Activated CD4-positive, alpha-beta T cell treated with anti-CD3 and anti-CD28 coated beads for 1 hour (primary cell): ENCODE measurements at places on chromosomes 7 and 10.
A peak's percentile ranks its signal among the peaks of the same experiment; 100 is the strongest.

- DNase-seq: no peak
Measured at GRCh38 chr7:80150611-80151273, 16.1 kb downstream of the GNAI1 start.

GRCh38 chr7:40579401-40579800 lies 444.6 kb downstream of the SUGCT start:
- DNase-seq: no peak

DNA sequence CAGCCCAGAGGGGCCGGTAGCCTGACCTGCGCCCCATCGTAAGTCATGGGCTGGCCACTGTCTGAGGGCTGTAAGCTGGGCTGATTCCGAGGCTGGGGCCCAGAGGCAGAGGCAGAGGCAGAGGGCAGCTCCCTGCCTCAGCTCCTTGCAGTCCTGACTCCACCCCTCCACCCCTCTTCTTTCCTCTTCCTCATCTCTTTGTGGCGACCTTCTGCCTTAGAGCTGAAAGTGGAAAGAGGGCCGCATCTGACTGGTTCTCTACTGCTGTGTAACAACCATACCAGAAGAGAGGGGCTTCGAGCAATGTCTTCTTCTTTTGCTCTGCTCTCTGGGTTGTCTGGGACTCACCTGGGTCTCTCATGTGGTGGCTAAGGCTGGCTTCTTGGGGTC lies 179.1 kb downstream of the RPS24 start:
- DNase-seq: no peak

- DNase-seq: peak; percentile 71
Measured at GRCh38 chr10:101141616-101142532, 10.8 kb downstream of the TLX1 start.

GRCh38 chr10:85673270-85673669 lies 693.3 kb downstream of the GRID1 start:
- no peak for DNase-seq

- DNase-seq: no peak
Measured at GRCh38 chr7:11950281-11950680, 118.3 kb upstream of the THSD7A start.

DNA sequence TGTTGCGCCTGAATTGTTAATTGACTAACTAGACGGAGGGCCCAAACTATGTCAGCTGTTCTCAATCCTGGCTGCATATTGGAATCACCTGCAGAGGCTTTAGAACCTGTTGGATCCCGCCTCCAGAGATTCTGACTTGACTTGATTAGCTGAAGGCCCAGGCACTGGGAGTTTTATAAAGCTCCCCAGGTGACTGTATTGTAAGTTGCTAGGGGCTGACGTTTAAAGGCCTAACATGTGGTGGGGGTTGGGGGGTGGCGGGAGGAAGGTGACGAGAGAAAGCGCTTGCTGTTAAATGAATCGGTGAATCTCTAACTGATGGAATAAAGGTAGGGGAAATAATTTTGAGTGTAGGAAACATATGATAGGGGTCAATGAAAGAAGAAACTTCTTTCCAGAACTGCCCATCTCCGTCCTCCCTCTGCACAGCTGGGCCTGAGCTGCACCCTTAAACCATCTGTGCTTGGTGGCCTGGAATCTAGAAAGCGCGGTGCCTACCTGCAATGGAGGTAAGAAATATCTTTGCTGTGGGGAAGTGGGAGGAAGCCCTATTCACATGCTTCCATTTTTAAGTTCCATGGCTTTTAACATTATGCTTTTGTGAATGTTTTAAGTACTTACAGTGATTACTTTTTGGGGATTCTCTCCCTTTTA lies 225.0 kb upstream of the FAM3C start:
- no peak for DNase-seq

DNA sequence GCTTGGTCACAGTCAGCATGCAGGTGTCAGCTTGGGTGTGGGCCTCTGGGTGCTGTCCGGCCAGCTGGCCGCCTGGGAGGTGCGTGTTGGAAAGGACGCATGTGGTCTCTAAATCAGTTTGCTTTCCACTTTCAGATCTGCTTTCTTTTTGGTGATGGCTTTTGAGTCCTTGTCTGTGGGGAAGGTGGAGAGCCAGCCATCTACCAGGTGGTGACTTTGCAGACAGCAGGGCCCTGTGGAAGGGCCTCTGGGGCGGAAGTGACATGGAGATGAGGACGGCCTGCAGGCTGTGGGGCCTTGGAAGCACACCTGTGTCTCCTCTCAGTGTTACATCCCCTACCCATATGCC lies 59.4 kb downstream of the WDR37 start:
- no peak for DNase-seq

DNA sequence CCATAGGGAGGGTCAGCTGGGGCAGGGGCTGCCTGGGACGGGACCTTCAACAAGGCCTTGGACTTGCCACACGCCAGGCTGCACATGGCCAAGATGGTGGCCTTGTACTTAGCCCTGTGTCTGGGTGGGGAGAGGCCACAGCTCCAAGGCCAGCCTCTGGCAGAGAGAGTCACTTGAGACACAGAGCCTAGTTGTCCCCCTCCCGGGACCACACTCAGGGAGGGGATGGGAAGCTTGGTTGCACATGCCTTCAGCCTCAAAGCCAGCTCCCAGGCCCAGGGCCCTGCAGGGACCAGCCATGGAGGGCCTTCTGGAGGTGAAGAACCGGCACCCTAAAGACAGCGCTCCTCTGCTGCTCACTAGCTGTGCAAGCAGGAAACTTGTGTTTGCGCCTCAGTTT lies 16.7 kb downstream of the MMRN2 start:
- DNase-seq: no peak

GRCh38 chr7:39949971-39950472 lies at the start of gene CDK13:
Gene CDK13, plus strand, starts transcription at chr7:39950256. Its CDS starts 386 bp downstream, at chr7:39950642.
- peak; percentile 81 for DNase-seq

DNA sequence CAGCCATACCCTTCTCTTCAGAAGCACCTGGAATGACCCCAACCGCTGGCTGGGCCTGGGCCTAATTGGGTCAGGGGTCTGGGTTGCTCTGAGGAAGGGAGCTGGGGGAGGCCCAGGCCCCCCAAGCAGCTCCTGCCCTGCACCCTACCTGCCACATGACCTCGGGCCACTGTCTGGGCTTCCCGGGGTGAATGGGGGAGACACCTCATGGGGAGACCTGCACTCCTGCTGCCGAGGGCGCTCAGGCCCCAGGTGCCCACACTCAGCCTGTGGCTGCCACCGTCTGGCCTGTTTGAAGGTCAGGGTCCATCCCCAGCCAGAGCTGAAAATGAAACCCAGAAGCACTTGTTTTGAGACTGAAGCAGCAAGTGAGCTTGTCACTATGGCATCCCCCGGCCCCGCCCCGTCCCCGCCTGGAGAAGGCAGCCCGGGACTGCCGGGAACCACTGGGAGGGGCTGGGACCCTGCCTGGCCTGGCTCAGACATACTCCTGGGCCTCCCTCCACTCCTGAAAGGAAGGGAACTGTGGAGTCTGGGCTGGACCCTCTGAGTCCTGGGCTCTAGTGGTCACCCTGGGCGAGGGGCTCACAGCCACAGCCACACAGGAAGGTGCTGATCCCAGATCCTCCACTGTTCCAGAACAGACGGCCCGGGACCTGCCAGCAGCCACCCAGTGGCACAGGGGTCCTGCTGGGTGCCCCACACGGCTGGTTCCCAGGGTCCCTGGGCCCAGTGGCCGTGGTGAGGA lies 7.4 kb upstream of the MICALL2 start:
- no peak for DNase-seq

DNA sequence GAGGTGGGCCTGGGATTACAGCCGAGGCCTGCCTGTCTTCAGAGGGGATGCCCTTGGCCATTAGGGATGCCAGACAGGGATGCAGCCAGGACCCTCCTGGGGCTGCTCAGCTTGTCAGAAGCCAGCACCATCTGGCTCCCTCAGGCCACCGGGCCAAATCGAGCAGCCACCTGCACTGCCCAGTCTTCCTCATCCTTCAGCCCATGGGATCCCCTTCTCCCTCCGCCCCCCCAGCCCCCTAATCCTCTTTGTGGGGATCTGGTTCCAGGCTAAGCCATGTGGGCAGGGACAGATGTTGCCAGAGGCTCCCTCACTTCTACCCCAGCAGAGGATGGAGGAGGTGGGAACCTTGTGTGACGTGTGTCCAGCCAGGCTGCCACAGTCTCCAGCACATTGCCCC lies 137.4 kb upstream of the PPIF start:
- DNase-seq: no peak

DNA sequence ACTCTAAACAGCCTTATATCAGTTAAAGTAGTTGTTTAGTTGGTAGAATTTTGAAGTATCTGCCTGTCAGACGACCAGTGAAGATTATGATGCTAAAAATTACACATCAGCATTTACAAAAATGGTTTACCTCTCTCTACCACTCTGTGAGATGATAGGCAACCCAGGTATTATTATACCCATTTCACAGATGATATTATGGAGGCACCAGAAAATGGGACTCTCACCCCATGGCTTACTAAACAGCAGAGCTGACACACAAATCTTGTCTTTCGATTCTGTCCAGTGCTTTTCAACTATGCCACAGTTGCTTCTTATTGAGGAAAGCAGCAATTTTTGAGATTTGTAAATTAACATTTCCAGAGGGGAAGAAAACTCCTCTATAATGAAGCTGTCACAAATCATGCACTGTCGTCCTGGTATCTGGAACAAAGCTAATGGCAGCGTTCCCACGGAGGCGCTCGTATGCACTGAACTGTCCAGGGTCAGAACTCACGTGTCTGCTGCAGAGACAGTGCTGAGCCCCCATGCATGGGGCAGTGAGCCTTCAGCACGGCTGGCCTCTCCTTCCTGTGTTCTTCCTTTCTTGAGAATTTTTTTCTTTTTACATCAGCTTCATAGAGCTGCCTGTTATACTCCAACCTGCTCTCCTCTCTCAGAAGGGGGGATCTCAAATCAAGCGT lies 381.1 kb downstream of the SDK1 start:
- DNase-seq: no peak

DNA sequence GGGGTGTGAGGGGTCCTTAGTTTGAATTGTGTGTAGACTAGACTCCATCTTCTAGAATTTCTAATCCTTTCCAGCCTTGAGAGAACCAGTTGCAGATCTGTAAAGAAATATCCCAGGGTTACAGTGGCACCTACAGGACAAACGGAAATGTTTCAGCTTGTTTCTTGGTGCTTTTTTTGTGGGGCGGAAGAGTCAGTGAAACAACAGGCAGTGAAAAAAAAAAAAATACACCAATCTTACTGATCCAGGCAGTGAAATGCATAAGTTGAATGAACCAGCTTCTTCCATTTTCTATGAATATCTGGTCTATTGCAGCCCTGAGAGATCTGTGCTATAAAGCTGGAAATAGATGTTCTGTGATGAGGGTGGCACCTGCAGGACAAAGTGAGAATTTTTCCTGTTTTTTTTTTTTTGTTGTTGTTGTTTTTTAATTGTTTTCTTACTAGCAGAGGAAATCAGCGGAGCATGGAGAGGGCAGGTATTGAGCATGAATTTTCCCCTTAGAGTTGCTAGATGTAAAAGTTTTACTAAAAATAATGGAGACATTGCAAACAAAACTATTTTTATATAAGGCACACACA lies 81.9 kb upstream of the DYNC1I1 start:
- DNase-seq: no peak

DNA sequence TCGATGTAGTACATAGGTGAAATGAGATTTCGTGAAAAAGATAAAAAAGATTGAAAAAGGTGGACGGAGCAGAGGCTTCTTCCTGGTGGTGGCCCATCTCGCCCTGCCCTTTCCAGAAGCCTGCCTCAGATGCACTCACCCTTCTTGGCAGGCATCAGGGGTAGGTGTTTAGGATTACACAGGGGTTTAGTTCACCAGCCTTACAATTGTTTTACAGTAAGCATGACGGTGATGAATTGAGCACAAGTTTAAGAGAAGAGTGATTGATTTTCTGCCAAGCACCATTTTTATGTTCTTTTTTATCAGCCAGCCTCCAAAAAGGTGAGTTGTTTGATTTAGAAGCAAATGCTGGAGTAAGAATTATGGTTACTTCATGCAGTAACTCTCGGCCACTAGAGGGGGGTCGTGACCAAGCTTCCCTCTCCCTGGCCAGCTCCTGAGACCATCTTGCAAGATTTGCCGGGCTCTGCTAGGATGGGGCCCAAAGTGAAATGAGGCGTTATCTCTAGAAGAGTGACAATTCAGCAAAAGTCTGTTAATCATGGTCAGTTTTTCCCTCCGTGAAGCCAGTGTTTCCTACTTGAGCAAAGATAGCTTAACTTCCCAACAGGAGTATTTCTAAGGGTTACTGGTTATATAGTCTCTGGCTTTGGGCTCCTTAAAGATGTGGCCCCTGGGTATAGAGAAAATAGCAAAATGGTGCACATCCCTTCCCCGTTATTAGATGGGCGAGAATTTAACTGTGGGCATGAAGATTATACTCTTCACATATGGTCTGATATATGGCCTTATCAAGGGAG lies 228.8 kb downstream of the BMPER start:
- no peak for DNase-seq

DNA sequence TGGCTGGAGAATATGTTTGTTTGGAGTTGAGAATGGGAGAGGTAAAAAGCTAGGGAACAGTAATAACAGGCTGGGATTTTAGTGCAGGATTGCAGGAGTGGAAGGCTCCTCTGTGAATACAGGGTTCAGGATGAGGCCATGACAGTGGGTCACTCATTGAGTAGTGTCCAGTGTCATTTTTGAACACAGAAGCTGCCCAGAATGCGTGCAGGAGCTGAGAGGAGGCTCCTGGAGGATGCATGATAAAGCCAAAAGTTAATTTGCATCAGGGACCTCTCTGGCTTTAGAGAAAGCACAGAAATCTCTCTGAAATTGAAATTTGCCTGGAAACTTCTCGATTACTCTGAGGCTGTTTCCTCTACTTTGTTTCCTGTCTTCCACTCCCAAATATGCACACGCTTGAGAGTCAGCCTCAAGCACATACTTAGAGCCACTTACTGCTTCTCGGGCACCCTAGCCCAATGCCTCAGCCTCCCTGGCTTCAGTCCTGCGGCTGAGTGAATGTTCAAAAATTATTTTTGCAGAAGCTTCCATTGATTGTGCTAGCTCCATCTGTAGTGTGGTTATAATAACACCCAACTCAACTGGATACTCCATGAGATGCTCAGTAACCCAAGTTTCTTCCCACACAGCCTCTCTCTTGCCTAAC lies 1.8 kb upstream of the GALNT17 start:
- no peak for DNase-seq

DNA sequence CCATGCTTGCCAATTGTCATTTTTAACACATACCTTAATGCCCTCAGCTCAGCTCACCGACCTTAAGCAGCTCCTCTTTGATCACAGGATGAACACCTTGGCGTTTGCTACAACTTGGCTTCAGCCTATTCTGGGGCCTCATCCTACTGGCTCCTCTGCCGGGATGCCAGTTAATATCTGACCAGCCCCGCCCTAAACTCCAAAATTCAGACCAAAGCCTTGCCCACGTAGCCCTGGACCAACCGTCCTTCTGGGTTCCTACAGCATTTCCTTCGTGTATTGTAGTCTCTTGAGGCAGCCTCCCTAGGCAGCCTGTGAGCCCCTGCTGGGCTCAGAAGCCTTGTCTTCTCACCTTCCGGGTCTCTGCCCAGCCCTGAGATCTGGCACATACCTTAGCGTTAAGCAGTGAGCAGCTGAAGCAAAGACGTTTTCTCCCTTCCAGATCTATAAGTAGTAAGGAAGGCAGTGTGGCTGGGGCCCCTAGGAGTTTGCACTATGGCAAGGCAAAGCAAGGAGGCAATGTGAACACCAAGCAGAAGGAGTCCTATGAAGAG lies 836 bp downstream of the ENO4 start:
- no peak for DNase-seq

GRCh38 chr10:72449941-72450441 lies 95.3 kb upstream of the DNAJB12 start:
- no peak for DNase-seq
